ENCODE measurements at places on chromosomes 4 and X.

DNA sequence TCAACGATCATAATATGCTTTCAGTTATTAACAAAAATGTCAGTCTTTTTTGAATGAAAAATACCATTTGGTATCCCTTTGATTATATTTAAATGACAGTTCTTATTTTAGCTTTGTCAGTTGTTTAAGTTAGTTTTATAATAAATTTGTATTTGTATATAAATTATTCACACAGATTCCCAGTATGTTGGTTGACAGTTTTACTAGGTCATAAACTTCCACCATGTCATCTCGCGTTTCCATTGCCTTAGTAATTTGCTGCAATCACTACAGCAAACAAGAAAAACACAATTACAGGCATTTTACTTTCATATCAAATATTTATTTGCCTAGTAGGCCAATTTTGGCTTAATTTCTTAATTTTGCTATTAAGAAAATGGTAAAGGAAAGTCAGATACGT is 109.6 kb upstream of the ANK2 start:
- no peak for DNase-seq

- DNase-seq, result peak; percentile 63
Observed at GRCh38 chrX:112851806-112852205, 11.2 kb upstream of the AMOT start.

GRCh38 chr4:155025762-155026457 is 182.5 kb upstream of the NPY2R start:
- no peak for DNase-seq

- no peak for DNase-seq
Observed at GRCh38 chr4:24642981-24643547, 58.7 kb upstream of the DHX15 start.

DNA sequence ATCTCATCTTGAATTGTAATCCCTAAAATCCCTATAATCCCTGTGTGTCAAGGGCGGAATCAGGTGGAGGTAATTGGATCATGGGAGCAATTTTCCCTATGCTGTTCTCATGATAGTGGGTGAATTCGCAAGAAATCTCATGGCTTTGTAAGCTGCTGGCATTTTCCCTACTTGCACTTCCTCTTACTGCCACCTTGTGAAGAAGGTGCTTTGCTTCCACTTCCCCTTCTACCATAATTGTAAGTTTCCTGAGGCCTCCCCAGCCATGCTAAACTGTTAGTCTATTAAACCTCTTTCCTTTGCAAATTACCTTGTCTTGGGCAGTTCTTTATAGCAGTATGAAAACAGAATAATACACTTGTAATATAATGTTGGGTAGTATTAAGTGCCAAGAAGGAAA is 1087.4 kb upstream of the SLIT2 start:
- no peak for DNase-seq

DNA sequence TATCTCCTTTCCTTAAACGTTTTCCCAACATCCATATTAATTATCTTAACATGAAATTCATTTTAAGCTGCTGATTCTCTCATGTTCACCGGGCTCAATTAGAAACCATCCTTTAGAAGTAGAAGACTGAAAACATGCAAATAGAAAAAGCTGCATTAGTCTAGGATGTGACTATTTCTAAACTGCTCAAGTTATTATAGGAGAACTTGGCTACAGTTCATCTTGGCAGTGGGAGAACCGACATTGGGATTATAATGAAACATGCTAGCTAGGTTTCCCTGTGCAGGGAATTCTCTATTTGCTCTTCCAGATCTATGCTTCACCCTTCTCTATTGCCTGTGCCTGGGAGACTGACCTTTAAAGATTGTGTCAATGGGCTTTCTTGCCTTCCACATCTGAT is 151.0 kb upstream of the PPARGC1A start:
- no peak for DNase-seq

- DNase-seq, result no peak
Observed at GRCh38 chr4:151117371-151117962, 18.0 kb downstream of the RPS3A start.

GRCh38 chrX:82362990-82363389 is 1145.1 kb upstream of the POU3F4 start:
- no peak for DNase-seq

GRCh38 chr4:36281384-36282106 is at the start of gene DTHD1:
TSS of gene DTHD1 (plus strand) at chr4:36281616. CDS start at chr4:36281759, 143 bp downstream.
- DNase-seq, result no peak

- no peak for DNase-seq
Observed at GRCh38 chr4:141731481-141731880, 95.1 kb downstream of the IL15 start.

DNA sequence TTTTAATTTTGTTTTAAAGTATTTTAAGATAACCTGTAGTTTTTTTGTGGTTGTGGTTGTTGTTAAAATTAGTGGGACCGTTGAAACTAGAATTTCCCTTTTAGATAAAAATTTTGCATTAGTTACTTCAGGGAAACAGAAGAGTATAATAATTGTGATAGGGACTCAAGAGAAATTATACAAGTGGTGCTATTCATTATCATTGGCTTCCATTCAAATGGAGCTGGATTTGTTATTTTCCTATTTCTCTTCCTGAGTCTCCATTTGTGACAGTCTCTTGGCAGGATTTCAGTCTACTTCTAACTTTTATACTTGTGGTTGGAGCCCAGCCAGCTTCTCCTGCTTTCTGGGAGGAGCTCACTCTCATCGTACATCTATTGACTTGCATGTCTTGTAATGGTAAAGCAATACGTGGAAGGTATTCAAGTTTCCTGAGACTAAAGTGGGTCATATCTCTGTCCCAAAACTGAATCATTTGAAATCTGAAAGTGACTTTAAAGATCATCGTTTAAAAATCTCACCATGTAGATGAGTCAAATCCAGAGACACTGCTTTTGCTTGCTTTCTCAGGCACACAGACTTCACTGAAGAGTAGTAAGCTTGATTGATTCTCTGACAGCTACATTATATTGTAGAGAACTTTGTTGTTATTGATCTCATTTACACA is 155.8 kb downstream of the RPA4 start:
- peak; percentile 61 for DNase-seq

GRCh38 chrX:115697806-115698205 is 136.8 kb downstream of the PLS3 start:
- no peak for DNase-seq

DNA sequence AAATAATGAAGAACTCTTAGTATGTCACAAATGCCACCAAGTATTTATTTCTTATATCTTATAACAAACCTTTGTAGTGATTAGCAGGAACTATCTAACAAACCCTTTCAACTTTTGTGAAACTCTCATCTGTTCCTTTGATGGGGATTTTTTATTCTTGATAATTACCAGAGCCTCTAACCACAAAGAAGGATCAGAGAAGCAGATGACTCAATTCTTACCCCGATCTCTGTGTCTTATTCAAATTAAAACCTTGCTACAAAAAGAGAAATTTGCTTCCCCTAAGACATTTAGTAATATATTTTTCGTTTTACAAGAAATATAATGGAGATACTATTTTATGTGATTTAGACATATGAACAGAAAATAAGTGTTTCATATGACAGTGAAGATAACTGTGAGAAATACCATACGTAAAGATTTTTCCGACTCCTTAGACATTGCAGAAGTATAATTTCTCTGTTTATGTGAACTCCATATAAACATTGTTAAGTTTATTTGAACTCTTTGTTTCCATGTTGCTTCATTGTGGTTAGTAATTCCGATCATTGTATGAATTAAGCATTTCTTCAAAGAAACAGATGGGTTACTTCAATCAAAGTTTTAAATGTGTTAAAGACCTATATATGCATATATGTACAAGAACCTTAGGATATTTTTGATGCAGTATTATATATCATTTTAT is 205.4 kb downstream of the CFAP299 start:
- DNase-seq, result peak; percentile 36

DNA sequence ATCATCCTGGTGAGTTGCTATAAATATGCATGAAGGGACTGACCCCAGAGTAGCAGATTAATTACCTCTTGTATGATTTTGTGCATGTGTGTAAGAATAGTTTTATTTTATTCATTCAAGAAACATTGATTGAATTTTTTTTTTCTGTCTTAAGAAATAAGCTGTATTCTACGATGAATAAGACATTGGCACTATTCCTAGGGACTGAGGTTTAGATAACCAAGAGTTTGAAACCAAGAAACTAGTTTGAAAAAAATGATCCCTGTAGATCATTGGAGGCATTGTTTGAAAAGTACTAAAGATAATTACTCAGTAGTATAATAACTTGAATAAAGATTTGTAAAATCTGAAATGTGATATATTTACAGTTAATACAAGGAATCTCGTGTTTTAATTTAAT is 1086.9 kb downstream of the PCDH7 start:
- no peak for DNase-seq

- DNase-seq, result no peak
Observed at GRCh38 chr4:167885872-167886271, 206.5 kb upstream of the ANXA10 start.

GRCh38 chrX:149302705-149303104 is 202.4 kb downstream of the IDS start:
- DNase-seq, result no peak

- no peak for DNase-seq
Observed at GRCh38 chrX:12978205-12979025, 3.5 kb downstream of the TMSB4X start.

GRCh38 chr4:118881512-118882146 is 7.0 kb upstream of the SYNPO2 start:
- no peak for DNase-seq

GRCh38 chrX:42797651-42798269 is 19.8 kb upstream of the PPP1R2C start:
- DNase-seq, result no peak

DNA sequence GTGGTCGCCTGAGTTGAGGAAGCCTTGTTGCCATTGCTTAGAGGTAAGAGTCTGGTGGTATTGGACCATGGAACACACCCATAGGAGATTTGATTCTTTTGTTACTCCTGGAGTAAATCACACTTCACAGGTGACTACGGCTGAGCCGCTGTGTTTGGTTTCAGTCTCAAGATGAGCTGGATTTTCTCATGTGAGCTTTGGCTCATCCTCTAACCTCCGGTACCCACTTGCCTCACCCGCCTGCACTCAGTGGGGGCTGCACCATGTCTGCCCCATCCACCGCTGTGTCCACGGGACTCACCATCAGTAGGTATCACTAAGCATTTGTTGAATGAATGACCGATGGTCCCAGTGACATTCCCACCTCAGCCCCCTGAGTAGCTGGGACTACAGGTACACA is 52.7 kb downstream of the HTT-AS start:
- DNase-seq, result no peak

GRCh38 chr4:23945451-23946017 is 55.7 kb upstream of the PPARGC1A start:
- no peak for DNase-seq
